Glomerular endothelial cell (primary cell): ENCODE measurements at places on chromosomes 5 and 9. TPM values are rescaled to one million over a fixed set of nuclear protein-coding genes. Genes with fewer than 3 reads are reported as not detected.

DNA sequence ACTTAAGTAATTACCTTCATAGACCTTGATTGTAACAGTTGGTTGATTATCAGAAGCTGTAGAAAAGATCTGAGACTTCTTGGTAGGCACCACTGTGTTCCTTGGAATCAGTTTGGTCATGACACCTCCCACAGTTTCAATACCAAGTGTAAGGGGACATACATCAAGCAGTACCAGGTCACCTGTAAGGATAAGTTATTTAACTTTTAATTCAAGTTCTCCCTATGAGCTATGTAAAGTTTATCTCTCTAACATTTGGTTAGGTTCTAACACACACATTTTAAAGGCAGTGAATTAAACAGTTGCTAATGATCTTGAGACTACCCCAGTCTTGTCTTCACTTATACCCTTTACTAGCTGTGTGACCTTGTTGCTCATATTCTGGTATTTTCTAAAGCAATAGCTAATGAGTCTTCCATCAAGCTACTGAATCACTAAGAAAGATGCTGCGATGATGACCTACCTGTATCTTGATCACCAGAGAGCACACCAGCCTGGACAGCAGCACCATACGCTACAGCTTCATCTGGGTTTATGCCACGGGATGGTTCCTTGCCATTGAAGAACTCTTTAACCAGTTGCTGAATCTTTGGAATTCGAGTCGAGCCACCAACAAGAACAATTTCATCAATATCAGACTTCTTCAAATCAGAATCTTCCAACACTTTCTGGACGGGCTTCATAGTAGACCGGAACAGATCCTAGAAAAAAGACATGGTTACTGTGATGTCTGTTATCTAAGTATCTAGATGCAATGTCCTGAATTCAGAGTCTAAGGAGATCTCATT lies 2.8 kb downstream of the HSPA5 start:
- DNase-seq = no peak

Gene FBXO4
- total RNA-seq = 6.2 and 8.3 TPM in 2 replicates

Gene IL5
- total RNA-seq = not detected in 2 replicates

Gene C5orf52
- not detected in 2 replicates for total RNA-seq

Gene DRD1
- total RNA-seq = not detected in 2 replicates
